ENCODE measurements at places on chromosomes 2 and 18. TPM values are rescaled to one million over a fixed set of nuclear protein-coding genes. Genes with fewer than 3 reads are reported as not detected.

ZCCHC2 gene
- total RNA-seq: 46.3 TPM

PIGN gene
- total RNA-seq: 53.6 TPM

PLEK gene
- 569 TPM for total RNA-seq

DNA sequence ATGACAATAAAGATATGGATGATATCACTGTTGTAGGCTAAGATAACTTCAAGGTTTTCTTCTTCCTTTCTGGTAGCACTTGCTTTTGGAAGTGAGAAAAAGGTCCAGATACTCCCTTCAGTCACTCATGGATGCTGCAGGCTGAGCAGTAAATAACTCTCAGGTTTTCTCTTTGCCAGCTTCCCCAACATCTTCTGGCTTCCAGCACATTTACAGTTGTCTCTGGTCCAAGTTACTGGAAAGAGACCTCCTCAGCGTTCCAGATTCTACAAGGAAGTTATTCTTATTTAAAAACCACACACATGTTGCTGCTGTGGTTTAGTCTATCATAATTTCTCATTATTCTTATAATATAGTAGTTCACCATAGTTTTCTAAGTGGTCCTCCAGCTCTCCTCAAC lies 383.4 kb downstream of the PLCL1 start:
- DNase-seq: no peak

DNA sequence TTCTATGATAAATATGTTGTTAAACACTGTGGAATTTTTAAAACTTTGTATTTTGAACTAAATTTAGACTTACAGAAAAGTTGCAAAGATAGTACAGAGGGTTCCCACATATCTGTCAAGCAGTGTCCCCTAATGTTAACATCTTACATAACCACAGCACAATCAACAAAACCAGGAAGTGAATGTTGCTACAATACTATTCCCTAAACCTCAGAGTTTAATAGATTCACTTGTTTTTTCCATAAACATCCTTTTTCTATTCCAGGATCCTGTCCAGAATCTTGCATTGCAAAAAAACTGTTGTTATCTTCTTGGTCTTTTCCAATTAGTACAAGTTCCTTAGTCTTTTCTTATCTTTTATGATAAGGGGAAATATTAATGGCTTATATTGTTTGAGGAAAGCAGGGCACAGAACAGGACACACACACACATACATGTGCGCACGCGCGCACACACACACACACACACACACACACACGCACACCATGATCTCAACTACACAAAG lies 251.1 kb upstream of the TRIB2 start:
- no peak for DNase-seq

DNA sequence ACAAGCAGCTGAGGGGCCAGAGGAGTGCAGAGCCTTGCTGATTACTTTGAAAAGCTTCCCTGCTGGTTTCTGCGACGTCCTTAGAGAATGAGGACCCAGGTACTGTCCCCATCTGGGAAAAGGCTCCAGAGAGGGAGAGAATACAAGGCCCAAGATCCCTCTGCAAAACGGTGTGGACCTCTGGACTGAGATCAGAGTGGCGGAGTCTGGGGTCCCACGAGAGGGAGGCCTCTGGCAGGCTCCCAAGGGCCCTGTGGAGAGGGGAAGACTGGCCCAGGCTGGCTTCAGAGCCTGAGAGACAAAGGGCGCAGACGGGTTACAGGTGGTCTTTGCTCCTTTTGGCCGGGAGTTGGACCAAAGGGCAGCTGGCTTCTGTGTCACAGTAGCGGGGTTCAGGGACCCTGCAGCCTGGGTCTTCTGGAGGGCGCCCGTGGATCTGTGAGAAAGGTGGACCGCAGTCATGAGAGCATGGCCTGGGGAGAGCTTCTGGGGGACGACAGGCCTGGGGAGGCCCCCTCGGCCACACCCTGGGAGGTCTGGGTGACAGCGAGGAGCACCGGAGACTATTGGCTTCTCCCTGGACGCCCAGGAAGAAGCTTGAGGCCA lies 805 bp downstream of the SNORC start:
- no peak for DNase-seq

DNA sequence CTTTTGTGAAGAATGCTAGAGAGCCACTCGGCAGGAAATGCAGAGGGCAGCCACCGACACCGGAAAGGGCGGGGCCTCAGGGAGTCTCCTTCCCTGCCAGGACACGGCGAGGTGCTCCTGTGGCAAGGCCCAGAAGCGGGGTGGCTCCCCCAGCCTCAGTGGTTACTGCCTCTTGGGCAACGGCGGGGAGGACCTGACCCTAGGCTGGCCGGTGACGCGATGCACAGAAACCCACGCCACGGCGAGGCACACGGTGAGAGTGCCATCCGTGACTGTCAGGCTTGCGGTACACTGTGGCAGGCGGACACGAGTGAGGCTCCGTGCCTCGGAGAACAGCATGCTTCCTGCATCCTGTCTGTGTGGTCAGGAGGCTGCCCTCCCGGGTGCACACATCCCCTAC lies 47.8 kb downstream of the ZAP70 start:
- peak; percentile 84 for DNase-seq

Measured in natural killer cell treated with Interleukin-12 subunit alpha and Interleukin-12 subunit beta and Interleukin-15 and Interleukin-18, amount 100 ng/mL, for 72 hours (primary cell).